Aorta (tissue), 5 donors: ENCODE measurements at places on chromosomes 1 and 21. TPM values are rescaled to one million over a fixed set of nuclear protein-coding genes. Genes with fewer than 3 reads are reported as not detected.

GRCh38 chr1:115330480-115331013 is 7.5 kb downstream of the NGF start:
- peaks cover 10% of the 10 kb centered on the region for H3K4me1 ChIP-seq
- H3K27me3 ChIP-seq, result no peaks in the 10 kb centered on the region
- H3K27ac ChIP-seq, result peak overlapping the region; percentile 59
- DNase-seq, result peak; percentile 73

DNA sequence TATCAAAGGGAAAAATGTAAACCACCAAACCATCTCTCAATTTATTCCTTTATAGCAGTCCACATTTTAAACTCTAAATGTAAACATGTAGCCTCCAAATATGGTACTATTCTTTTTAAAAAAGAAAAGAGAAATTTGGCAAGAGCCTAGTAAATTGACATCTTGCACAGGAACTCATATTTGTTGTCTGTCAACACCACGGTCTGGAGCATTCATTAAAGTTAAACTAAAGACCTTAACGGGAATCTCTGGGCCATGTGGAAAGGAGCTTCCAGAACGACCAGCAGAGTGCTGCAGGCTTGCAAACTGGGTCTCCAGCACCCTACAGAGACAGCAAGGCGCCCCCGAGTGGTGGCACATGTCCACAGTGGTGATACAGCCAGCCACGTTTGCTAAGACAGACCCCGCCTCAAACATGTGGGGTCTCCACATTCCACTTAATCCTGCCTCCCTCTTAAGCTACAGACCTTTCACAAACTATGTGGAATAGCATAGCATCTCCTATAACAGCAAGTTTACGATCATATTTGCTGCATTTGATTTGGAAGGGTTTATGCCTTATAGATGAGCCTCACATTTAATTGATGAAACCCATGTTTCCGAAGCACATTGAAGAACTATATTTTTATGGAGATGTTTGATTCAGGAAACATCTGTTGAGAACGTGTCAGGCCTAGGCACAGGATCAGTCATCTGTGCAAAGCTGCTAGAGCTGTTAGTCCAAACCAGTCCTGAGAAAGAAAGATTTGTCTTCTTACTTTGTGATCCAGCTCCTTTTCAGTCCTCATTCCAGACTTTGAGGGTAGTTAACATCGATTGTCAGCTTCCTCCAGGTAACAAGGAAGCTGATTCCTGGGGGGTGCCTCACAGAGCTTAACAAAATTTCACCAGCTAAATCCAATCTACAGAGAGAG is 96.4 kb upstream of the BACE2 start:
- H3K4me3 ChIP-seq, result no peak overlapping the region
- no peaks in the 10 kb centered on the region for H3K4me1 ChIP-seq
- peaks cover 2% of the 10 kb centered on the region for H3K27me3 ChIP-seq
- no peak for DNase-seq

TNFRSF25 gene
- 6.5 TPM for total RNA-seq

DNA sequence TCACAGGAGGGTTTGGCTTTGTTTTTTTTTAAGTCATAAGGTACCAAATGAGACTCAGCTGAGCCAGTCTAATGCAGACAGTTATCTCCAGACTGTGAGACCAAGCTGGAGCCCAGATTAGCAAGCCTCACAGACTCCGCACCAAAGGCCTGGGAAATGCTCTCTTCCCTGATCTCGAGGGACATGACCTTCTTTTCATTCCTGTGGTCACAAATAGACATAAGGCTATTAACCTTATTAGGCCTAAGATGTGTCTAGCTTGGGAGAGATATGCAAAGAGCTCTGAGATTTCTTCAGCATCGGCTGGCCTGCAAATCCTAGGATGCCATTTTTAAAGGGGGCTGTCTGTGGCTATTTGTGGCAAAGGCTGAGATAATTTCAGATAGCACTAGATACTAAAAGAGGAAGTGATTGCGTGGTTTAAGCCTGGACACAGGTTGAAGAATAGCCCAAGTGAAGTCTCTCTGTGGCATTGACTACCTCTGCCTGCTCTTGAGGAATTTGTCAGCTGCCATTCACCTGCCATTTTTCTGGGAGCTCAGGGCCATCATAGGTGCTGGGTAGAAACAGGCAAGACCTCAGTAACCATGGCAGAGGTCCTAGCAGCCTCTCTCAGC is 301.3 kb downstream of the SIPA1L2 start:
- H3K27ac ChIP-seq, result no peak overlapping the region
- DNase-seq, result no peak

GRCh38 chr1:92933459-92933858 is 27.8 kb downstream of the DIPK1A start:
- H3K4me1 ChIP-seq, result peaks cover 8% of the 10 kb centered on the region
- no peak overlapping the region for H3K27ac ChIP-seq
- no peak for DNase-seq
- H3K27me3 ChIP-seq, result no peaks in the 10 kb centered on the region
- H3K36me3 ChIP-seq, result no peaks in the 10 kb centered on the region
- H3K4me3 ChIP-seq, result no peak overlapping the region

GRCh38 chr1:151003180-151003579 is 3.5 kb downstream of the MINDY1 start:
- no peak overlapping the region for H3K4me3 ChIP-seq
- peaks cover 2% of the 10 kb centered on the region for H3K4me1 ChIP-seq
- DNase-seq, result no peak
- H3K36me3 ChIP-seq, result no peaks in the 10 kb centered on the region
- H3K27me3 ChIP-seq, result no peaks in the 10 kb centered on the region

DCAF8 gene
- 152 TPM for total RNA-seq

GRCh38 chr1:206685334-206685768 is 646 bp downstream of the MAPKAPK2 start:
- DNase-seq, result peak; percentile 83
- H3K4me3 ChIP-seq, result peak overlapping the region; percentile 99
- no peaks in the 10 kb centered on the region for H3K27me3 ChIP-seq

DNA sequence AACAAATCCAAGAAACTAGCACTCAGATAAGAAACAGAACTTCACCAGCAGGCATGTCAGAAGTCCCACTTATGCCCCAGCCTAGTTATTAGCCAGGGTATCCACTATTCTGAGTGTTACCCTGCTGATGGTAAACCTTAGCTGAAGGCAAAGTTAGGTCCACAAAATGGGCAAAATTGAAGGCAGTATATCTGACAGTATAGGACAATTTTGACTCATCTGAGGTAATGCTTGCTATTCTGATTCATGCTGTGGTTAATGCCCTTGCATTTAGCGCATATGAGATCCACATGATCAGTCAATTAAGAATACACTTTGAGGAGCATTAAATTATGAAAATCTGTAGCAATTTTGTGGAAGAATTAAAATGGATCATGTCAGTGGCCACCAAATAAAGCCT is 15.1 kb downstream of the IFI44 start:
- no peaks in the 10 kb centered on the region for H3K4me1 ChIP-seq
- H3K36me3 ChIP-seq, result no peaks in the 10 kb centered on the region
- H3K27me3 ChIP-seq, result no peaks in the 10 kb centered on the region
- H3K27ac ChIP-seq, result no peak overlapping the region
- no peak for DNase-seq

- H3K27me3 ChIP-seq, result no peaks in the 10 kb centered on the region
- no peak overlapping the region for H3K4me3 ChIP-seq
- H3K36me3 ChIP-seq, result no peaks in the 10 kb centered on the region
- no peak for DNase-seq
These were observed 14.5 kb upstream of the CBR3 start for GRCh38 chr21:36120304-36120888.

- H3K4me1 ChIP-seq, result no peaks in the 10 kb centered on the region
- H3K36me3 ChIP-seq, result no peaks in the 10 kb centered on the region
- H3K4me3 ChIP-seq, result no peak overlapping the region
- H3K27ac ChIP-seq, result no peak overlapping the region
- no peak for DNase-seq
These were observed 4.8 kb upstream of the SFN start for GRCh38 chr1:26858160-26858559.

- H3K4me3 ChIP-seq, result no peak overlapping the region
- peak; percentile 9 for DNase-seq
- no peaks in the 10 kb centered on the region for H3K4me1 ChIP-seq
- no peak overlapping the region for H3K27ac ChIP-seq
These were observed 24.2 kb downstream of the GNG4 start for GRCh38 chr1:235625340-235625739.

DNA sequence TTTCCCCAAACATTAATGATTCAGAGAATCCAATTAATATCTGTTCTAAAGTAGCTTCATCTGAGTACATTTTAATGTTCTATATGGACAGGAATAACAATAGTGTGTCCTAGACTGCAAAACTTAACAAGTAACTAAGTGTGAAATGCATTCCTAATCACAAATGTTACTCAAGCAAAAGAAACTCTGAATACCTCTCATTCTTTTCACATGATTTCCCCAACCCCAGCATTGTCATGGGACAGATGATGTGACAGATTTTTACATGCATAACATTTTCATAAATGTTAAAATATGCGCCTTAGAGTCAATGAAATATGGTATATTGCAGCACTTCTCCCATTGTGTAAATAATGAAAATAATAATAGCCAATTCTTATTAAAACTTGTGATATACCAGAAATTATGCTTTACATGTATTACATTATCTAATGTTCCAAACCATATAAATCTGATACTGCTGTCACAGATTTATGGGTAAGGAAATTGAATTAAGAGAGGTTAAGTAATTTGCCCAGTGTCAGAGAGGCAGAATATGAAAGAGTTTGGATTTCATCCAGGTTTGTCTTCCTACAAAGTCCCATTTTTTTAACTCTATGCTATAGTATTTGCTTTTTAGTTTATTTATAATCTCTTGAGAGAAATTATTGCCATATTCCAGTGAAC is 269.4 kb downstream of the LRRC7 start:
- H3K27ac ChIP-seq, result no peak overlapping the region
- no peaks in the 10 kb centered on the region for H3K36me3 ChIP-seq
- no peak overlapping the region for H3K4me3 ChIP-seq
- no peaks in the 10 kb centered on the region for H3K4me1 ChIP-seq
- H3K27me3 ChIP-seq, result no peaks in the 10 kb centered on the region

- no peak overlapping the region for H3K27ac ChIP-seq
- no peaks in the 10 kb centered on the region for H3K27me3 ChIP-seq
- H3K4me1 ChIP-seq, result no peaks in the 10 kb centered on the region
- no peak for DNase-seq
- peaks cover 1% of the 10 kb centered on the region for H3K36me3 ChIP-seq
These were observed 1.9 kb upstream of the TSNAX start for GRCh38 chr1:231526536-231526935.

RPTN gene
- total RNA-seq, result not detected

GRCh38 chr1:114009393-114009792 is 30.1 kb downstream of the OLFML3 start:
- H3K36me3 ChIP-seq, result no peaks in the 10 kb centered on the region
- no peak overlapping the region for H3K27ac ChIP-seq
- no peak for DNase-seq
- no peaks in the 10 kb centered on the region for H3K4me1 ChIP-seq
- no peak overlapping the region for H3K4me3 ChIP-seq

DNA sequence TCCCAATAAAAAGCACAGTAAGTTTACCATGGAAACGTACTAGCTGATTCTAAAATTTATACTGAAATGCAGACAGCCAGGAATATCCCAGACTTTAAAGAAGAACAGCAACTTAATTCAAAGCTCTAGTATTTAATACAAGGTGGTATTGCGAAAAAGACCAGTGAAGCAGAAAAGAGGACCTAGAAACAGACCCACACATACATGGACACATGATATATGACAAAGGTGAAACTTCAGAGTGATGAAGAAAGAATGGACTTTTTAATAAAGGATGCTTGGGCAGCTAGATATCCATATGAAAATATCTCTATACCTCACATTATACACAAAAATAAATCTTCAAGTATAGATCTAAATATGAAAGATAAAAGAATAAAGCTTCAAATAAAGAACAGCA is 62.6 kb downstream of the COP1 start:
- no peak for DNase-seq
- no peaks in the 10 kb centered on the region for H3K36me3 ChIP-seq
- H3K27me3 ChIP-seq, result no peaks in the 10 kb centered on the region
- no peaks in the 10 kb centered on the region for H3K4me1 ChIP-seq
- no peak overlapping the region for H3K27ac ChIP-seq
- H3K4me3 ChIP-seq, result no peak overlapping the region

GRCh38 chr1:8653878-8654277 is 163.6 kb downstream of the RERE start:
- DNase-seq, result no peak
- no peak overlapping the region for H3K4me3 ChIP-seq
- no peak overlapping the region for H3K27ac ChIP-seq
- no peaks in the 10 kb centered on the region for H3K36me3 ChIP-seq
- H3K4me1 ChIP-seq, result no peaks in the 10 kb centered on the region

DNA sequence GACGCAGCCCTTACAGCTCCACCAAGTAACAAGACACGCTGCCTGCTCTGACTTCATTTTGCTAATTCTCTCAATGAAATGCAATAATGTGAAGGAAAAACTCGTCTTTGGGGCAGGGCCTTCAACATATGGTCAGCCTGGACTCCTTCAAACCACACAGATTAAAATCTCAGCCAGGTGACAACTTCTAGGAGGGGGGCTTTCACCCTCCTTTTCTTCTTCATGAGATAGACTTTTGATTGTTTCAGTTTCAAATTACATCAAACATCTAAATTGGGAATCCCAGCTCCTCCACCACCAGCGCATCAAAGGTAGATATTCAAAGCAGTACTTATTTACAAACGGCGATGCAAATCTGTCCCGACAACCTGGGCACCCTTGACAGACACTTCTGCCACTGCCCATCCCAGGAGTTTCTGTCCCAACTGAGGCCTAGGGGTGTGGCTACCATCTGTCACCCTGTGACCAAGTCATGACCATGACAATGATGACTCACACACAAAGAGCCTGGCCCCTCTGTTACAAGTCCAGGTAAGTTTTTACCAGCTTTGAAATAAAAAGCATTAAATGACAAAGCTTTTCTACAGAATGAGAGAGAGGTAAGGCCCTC is 29.7 kb downstream of the SSBP3 start:
- H3K4me1 ChIP-seq, result no peaks in the 10 kb centered on the region
- no peak for DNase-seq
- H3K27ac ChIP-seq, result no peak overlapping the region
- H3K27me3 ChIP-seq, result no peaks in the 10 kb centered on the region

DNA sequence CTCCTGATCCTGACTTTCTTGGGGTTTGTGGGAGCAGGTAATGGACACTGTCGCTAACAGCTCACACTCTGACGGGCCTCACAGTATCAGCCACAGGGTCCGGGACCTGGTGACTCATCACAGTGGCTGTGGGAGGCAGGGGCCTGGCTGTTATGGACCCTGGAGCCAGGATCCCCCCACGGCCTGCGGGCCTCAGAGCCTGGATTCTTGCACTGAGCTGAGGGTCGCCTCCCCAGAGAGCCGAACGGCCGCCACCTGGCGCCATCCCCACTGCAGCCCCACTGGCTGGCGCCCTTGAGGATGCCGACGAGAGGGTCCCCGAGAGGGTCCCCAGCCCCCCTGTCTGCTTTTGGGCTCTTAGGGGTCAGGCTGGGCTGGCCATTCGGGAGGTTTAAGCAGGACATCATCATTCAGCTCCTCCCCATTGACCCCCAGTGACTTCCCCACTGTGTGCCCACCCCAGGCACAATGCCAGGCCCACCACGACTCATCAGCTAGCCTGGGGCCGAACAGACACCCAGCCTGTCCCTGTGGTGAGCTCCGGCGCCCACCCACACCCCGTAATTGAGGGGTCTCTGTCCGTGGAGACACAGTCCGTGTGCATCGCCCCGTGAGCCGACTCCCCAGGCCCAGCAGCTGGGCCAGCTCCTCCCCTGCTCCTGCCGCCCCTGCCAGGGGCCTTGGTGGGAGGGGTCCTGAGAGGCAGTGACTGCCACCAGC is 30.8 kb upstream of the TRAPPC10 start:
- H3K4me3 ChIP-seq, result no peak overlapping the region
- H3K36me3 ChIP-seq, result peaks cover 3% of the 10 kb centered on the region
- no peaks in the 10 kb centered on the region for H3K27me3 ChIP-seq
- no peak overlapping the region for H3K27ac ChIP-seq

- H3K27me3 ChIP-seq, result no peaks in the 10 kb centered on the region
- H3K36me3 ChIP-seq, result peaks cover 2% of the 10 kb centered on the region
- H3K4me1 ChIP-seq, result no peaks in the 10 kb centered on the region
- H3K27ac ChIP-seq, result no peak overlapping the region
- H3K4me3 ChIP-seq, result no peak overlapping the region
These were observed 75.9 kb upstream of the CACYBP start for GRCh38 chr1:174923820-174924219.
